ENCODE measurements at places on chromosomes 3 and 15.

GRCh38 chr3:179853176-179853575, 183.6 kb downstream of the PEX5L start:
- no peak overlapping the region for H3K27ac ChIP-seq
- no peaks in the 10 kb centered on the region for H3K36me3 ChIP-seq
- H3K4me3 ChIP-seq, result no peak overlapping the region
- H3K27me3 ChIP-seq, result no peaks in the 10 kb centered on the region
- H3K4me1 ChIP-seq, result no peaks in the 10 kb centered on the region

DNA sequence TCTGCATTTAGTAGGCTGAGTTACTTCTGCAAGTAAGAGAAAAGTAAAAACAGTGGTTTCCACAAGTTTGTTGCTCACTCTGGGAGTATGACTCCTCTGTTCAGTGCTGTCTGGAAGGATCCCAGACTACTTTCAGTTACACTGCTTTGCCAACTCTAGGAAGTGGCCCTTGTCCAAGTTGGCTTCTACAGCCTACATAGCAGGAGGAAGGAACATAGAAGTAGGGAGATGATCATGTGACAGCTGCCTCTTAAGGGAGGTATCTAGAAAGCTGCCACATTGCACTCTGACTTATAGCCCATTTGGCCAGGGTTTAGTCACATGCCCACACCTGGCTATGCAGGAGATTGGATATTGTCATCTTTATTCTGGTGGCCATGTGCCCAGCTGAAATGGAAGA, 298.1 kb downstream of the NSUN3 start:
- no peaks in the 10 kb centered on the region for H3K36me3 ChIP-seq
- peak; percentile 69 for DNase-seq
- H3K4me1 ChIP-seq, result no peaks in the 10 kb centered on the region
- no peak overlapping the region for H3K27ac ChIP-seq
- no peaks in the 10 kb centered on the region for H3K27me3 ChIP-seq

GRCh38 chr3:166582236-166582635, 745.0 kb upstream of the BCHE start:
- no peak for DNase-seq
- H3K4me3 ChIP-seq, result no peak overlapping the region
- H3K27ac ChIP-seq, result no peak overlapping the region
- H3K36me3 ChIP-seq, result no peaks in the 10 kb centered on the region
- no peaks in the 10 kb centered on the region for H3K27me3 ChIP-seq

DNA sequence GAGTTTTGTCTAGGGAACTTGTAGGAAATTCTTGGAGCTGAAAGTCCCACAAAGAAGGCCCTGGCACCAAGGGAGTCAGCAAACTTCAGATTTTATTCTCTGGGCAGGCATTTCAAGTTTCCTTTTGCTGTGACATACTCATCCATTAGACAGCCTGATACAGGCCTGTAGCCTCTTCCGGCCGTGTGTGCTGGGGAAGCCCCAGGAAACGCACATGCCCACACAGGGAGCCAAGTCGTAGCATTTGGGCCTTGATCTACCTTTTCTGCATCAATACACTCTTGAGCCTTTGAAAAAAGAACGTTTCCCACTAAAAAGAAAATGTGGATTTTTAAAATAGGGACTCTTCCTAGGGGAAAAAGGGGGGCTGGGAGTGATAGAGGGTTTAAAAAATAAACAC, 15.0 kb downstream of the TIGIT start:
- H3K4me3 ChIP-seq, result no peak overlapping the region
- no peak overlapping the region for H3K27ac ChIP-seq
- H3K27me3 ChIP-seq, result no peaks in the 10 kb centered on the region
- H3K36me3 ChIP-seq, result no peaks in the 10 kb centered on the region

DNA sequence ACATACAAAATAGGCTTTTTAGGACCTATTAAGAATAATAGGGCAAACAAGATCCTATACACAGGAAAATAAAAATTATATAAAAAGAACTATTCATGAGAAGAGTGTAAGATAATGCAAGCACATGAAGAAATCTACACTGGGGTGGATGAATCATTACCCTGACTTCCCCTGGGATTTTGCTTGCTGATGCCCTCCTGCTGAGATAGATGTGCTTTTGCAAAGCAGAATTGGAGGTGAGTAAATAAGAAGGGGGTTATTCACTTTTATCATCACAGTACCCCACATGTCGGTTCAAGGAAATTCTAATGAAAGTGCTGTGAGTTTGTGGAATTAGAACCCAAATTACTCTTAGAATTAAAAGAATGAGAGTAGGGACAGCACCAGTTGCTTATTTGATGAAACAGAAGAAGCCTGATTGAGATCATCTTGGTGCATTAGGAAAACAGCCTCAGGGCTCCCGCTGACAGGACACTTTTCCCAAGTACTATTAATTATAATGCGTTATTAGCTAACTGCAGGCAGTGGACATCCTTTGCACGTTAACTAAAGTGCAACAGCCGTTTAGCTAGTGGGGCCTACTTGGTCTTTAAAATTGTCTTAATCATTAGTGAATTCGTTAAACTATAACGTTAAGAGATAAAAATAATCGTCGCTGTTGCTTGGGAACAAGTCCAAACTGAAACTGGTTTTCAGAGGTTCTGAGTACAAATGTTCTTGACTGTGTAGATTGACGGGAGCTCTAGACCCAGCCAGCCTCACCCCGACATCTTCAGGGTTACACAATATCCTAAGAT, 48.4 kb downstream of the SLC2A2 start:
- no peaks in the 10 kb centered on the region for H3K36me3 ChIP-seq
- H3K27ac ChIP-seq, result peak overlapping the region; percentile 9
- peaks cover 11% of the 10 kb centered on the region for H3K4me1 ChIP-seq
- no peaks in the 10 kb centered on the region for H3K27me3 ChIP-seq

DNA sequence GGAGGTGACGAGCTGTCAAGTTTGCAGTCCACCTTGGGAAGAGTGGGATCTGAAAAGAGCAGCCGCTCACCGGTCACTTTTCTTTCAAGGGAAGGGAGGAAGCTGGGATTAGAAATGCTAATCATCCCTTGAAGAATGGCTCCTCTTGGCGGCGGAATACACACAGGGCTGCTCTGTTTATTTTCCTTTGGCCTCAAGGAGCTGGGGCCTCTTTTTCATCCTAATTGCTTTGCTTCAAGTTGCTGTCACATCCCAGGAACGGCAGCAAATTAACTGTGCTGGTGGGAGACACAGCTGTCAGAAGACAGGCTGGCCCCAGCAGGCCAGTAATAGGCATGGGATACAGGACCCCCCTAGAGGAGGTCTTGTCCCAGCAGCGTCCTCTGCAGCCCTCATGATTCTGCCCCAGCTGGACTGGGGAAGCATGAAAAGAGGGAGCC, 6.7 kb downstream of the KBTBD13 start:
- no peaks in the 10 kb centered on the region for H3K27me3 ChIP-seq
- H3K4me1 ChIP-seq, result peaks cover 1% of the 10 kb centered on the region

DNA sequence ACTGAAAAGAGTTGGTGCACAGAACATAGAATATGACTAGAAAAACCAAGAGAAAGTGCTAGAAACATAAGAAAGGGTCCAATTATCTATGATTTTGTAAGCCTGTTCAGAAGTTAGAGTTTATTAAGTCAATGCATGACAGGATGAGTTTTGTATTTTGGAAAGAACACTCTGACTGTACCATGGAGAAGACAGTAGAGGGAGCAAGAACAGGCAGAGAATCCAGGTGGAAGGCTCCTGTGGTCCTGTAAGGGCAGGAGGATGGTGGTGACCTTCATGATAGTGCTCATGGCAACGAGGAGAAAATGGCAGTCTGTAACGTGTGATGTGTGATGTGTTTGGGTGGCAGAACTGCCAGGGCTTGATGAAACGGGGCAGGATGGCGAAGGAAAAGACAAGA, 249.1 kb downstream of the CTNNB1 start:
- H3K4me3 ChIP-seq, result no peak overlapping the region
- H3K4me1 ChIP-seq, result no peaks in the 10 kb centered on the region
- DNase-seq, result no peak
- no peaks in the 10 kb centered on the region for H3K27me3 ChIP-seq

- H3K4me3 ChIP-seq, result no peak overlapping the region
- DNase-seq, result no peak
- no peak overlapping the region for H3K27ac ChIP-seq
- no peaks in the 10 kb centered on the region for H3K36me3 ChIP-seq
Observed at GRCh38 chr3:113825090-113825489, 13.5 kb upstream of the GRAMD1C start.
